ENCODE measurements at places on chromosomes 3 and 15.

DNA sequence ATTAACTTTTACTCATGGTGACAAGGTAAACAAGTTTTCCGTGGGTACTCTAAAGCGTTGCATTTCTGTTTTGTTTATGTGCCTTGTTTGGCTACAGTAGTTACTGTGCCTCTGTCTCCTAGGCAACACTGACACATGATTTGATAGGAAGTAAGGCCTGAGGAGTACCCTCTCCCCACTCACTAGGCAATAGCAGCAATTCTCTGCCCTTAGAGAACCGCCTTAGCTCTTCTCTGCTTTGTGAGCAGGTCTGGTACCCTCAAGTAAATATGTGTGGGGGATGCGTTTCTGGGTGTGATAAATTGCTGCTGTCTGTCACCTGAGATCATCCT, at the start of gene IL5RA:
Gene IL5RA (minus strand): TSS at position 76 of the 332 bp plus-strand sequence. CDS start 5,390 bp downstream, outside the sequence.
- no peak for DNase-seq

DNA sequence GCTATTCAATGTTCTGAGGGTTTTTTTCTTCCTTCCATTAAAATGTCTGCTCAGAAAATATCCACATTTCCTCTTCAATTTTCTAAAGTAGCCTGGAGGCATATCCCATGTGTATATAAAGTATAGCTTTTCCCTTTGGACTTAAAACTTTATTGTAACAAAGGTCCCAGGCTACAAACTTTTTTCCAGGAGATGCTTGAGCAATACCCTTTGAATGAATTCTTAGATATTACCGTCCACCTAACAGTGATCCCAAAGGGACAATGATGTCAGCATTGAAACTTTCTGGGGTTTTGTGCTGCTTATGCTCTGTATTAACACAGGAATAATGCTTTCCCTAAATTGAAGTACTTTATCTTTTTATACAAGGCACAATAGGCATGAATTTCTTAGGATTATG, 525.2 kb downstream of the CADM2 start:
- no peak for DNase-seq

- DNase-seq = no peak
Observed at GRCh38 chr3:173411375-173411973, 13.9 kb downstream of the NLGN1 start.

GRCh38 chr15:93452537-93453211, 363.7 kb upstream of the RGMA start:
- DNase-seq = no peak

Measured in esophagus squamous epithelium (tissue), 5 donors.